Activated T-cell treated with anti-CD3 and anti-CD28 coated beads, Interleukin-2, amount 50 U/mL, for 1 hour (primary cell): ENCODE measurements at places on chromosomes 6 and 20.

GRCh38 chr6:135145063-135145800 lies 35.9 kb upstream of the MYB start:
- no peak for DNase-seq

- no peak for DNase-seq
Measured at GRCh38 chr6:6883011-6883410, 224.8 kb upstream of the RREB1 start.

DNA sequence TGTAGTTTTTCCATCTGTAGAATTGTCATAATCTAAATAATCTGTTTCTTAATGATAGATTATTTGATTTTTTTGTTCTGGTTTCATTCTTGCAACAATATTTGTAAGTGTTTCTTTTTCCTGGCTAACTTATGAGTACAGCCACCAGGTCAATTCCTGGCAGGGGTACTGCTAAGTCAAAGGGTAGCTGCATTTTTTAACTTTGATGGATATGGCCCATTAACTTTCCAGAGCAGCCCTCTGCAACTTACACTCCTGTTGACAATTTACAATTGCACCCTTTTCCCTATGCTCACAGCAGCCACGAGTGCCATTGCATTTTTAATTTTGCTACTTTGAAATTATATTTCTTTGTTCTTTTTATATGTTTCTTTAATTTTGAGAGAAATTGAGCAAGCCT lies 209.3 kb upstream of the CST7 start:
- no peak for DNase-seq

DNA sequence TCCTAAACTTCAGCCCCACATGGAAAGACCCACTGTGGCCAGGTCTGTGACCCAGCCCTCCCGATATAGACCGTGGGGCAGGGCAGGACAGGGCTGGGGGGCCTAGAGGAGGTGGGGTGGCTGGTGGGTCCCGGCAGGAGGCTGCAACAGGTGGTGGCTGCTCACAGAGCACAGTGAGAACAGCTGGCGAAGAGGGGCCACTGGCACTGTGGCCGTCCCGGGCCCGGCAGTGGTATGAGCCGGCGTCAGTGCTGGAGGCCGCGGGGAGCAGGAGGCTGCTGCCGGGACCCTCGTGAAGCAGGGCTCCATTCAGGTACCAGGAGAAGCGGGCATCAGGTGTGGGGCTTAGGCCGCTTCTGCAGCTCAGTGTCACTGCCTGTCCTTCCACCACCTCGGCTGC lies 13.4 kb downstream of the SIGLEC1 start:
- no peak for DNase-seq

DNA sequence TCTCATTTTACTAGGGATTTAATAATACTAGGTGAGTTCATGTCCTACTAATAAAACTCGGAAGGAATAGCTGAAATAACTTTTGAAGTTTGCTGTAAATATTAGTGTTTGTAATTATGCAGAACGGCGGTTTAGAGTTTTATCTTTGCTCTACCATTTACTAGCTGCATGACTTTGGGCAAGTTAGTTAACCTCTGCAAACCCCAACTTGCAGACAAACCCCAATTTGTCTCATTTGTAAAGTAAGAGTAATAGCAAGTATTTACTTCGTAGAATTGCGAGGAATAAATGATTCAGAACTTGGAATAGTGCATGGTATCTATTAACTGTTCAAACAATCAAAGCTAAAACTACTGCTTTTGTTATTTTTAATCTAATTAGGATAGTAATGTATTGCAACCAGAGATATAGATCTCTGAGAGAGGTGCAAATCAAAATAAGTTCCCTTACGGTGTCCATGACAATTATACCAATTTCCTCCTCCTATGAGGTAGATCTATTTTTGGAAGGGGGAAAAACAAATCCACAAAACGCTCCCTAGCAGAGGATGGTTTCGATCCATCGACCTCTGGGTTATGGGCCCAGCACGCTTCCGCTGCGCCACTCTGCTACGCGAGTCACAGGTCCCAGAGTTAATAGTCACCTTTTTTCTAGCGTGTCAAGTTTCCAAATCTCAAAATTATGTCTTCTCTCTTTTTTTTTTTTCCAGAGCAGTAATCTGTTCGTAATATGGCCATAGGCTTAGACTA lies 35.1 kb upstream of the BTN3A2 start:
- DNase-seq: peak; percentile 56
